Stimulated activated CD4-positive, alpha-beta T cell treated with anti-CD3 and anti-CD28 coated beads, TNF-alpha, amount 100 ng/mL, for 1 hour (primary cell): ENCODE measurements at places on chromosomes 2 and 18.

DNA sequence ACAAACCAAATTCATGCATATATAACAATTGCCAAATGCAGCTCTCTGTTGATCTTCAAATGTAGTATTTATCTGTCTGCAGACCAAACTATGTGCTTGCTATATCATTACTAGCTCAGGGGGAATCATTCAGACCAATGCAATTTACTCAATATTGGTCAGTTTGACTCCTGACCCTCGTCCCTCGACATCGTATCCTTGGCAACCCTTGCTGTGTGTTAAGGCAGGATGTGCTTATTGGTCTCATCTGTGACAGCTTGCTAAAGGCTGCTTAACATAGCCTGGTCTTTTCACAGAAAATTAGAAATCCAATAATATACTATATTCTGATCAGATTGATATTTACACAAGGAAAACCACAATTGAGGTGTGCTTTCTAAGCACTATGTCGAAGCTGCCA is 747.1 kb downstream of the GALR1 start:
- no peak for DNase-seq

GRCh38 chr18:21300908-21301200 is 58.8 kb downstream of the GREB1L start:
- DNase-seq: no peak

DNA sequence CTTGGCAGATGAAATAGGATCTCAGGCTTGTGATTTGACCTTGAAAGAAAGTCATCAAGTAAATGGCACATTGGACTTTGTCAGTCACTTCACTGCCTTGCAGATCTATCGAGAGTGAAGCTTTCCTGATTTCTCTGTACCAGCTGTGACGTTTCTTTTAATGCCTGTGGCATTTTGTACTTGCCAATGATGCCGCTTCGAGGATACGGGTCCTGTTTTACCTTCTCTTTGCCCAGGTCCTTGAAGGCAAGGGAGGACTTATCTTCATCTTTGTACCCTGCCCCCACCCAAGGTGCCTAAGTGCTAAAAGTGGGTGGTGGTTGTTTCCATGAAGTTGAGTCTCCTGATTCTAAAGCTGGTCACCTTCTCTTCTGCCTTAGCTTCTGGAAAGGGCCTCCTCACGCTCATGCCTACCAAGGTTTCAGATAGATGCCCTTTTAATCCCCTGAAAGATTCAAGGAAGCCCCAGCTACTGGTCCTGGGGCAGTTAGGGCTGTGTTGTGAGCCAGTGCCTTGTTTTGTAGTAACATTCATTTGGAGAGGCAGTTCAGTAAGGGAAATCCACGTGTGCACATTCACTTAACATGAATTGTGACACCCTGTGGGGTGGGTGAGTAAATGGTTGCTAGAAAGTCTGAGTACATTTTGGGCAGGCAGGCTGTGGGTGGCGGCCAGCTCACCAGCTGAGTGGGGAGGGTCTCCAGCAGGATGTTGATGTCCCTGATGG is 6.1 kb downstream of the LBH start:
- no peak for DNase-seq

DNA sequence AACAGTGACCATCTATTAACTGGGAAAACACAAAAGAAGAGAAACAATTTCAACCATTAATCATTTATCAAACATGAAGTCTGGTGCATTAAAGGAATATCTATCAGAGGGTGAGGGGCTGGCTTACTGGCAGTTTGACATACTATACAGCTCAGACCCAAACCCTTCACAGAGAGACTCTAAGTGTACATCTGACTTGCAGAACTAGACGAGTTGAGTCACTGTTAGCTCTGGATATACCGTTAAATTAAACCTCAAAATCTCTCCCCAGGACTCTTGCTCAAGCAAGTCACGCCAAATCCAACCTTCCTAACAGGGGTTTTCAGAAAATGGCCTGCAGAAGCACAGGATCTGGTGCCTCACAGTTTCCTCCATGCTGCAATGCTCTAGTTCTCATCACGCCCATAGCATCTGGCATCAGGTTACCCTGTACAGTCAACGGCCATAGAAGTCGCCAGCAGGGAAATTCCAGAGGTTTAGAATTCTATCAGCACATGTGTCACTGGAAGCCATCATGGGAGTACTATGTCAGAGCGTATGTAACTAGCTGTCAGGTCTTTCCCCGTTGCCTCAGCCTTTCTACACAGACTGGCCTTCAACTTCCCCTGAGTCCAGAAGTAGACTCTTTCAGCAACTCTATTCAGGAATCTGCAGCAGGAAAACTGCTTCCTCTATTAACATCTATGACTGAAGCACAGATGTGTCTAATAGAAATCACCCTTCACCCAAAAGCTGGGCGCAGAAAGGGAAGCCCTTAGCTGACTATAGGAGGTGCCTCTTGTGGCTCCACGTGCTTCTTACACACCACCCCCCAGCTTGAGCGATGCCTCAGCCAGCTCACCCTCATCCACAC is 9.3 kb downstream of the TGOLN2 start:
- no peak for DNase-seq

DNA sequence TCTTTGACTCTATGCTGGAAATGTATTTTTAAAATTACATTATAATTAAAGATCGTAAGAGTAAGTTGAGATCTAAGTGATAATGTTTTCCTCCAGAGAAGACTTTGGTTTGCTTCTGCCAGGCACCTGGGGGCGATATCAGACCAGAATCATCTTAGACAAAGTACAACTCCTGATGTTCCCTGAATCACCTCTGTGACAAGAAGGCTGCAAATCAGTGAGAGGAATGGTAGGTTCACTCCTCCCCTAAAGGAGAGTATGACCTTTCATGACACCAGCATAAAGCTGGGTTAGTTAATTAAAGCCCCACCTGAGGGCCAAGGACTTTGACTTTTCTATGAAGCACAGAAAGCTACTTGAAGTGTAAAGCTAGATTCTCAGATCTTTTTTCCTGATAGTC is 114.4 kb upstream of the DTNA start:
- no peak for DNase-seq

DNA sequence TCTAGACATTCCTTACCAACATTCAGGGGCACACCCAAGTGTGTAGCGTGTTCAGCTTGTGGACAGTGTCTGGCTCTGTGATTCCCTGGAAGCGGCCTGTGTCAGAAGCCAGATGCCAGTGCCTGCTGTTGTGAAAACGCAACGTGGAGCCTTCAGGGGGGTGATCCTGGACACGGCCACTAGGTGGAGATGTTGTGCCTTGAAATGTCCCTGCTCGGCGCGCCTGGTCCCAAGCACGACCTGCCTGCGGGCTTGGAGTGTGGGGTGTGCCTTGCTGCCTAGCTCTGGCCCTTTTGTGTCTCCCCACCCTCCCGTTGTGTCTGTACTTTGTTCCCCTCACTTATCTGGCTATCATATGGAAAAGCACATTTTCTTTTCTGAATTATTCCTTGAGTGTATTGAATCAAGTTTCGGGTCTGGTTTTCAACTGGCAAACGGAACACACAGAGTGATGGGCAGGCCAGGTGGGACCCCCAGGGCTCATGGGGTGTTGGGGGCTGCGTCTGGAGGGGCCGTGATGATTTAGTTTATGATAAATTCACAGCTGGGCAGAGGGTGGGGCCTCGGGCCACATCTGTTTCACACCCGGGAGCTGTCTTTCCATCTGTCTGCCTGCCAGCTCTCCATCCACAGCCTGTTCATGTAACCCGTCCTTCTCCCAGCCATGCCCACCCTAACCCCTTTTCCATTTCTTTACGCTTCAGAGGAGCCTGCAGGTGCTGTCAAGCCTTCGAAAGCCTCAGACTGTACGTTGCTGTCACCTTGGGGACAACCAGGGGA is 95.5 kb downstream of the DYSF start:
- DNase-seq: peak; percentile 37
